AG09319 (cell line): ENCODE measurements at places on chromosomes 11 and 22.
A peak's percentile ranks its signal among the peaks of the same experiment; 100 is the strongest.

- DNase-seq: no peak
These were observed 23.0 kb downstream of the EHF start for GRCh38 chr11:34643846-34644245.

DNA sequence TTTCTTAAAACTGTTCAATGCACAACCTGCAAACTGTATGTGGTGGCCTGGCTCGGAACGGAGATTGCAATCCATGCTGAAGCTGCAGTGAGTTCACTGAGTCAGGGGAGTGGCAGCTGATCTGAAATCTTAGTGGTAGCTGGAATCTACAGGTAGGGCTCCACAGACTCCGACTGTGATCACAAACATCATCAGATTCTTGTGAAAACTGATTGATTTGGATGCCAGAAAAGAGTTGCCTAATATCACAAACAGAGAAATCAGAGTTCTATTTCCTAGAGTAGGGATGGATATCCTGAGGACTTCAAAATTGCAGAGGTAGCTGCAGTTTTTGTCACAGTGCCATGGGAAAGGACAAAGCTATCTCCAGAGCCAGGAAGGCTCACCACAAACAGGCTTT, 57.5 kb upstream of the SC5D start:
- no peak for DNase-seq

GRCh38 chr11:76288166-76288980, 82.1 kb upstream of the WNT11 start:
- DNase-seq: no peak

DNA sequence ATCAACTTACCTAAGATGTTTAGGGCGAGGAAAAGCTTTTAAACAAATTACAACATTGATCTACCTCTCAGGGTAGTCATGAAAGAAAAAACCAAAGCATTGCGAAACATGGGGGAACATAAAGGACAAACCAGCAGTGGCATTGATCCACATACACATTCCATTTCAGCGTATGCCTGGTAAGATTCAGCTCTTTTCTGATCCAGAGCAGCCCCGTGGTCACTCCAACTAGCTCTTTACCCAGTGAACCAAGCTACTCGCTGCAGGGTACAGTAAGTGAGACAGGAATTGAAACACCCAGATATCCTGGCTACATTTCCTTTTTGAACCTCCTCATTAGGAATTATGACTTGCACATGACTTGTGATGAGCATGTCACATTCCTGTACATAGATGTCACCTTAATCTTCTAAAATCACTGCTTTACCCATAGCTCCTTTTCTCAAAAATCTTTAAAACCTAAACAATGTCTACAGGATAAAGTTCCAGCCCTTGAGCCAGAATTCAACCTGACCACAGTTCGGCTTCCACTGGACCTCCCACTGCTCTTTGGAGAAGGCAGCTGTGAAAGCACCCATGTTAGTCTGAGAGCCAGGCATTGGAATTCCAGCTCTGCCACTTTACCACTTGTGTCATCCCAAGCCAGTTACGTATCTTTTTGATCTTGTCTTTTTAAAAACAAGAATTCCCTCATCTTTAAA, 42.9 kb upstream of the AKIP1 start:
- DNase-seq: no peak

DNA sequence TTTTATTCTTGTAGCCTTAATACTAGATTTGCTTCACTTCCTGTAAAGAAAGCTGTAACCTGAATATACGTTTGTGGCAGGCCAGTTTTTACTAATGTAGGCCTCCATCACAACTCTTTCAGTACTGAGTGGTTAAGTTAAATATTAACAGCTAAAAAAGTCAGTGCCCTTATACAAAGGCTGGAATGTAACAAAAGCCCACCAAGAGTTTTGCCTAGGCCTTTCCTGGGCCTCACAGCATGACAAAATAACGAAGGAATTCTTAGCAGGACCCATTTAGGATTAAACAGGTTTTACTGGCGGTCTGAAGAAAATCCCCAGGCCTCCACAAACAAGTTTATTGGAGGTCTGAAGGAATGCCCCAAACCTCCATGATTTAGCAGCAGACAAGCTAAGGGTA, 43.7 kb downstream of the PIWIL3 start:
- no peak for DNase-seq

DNA sequence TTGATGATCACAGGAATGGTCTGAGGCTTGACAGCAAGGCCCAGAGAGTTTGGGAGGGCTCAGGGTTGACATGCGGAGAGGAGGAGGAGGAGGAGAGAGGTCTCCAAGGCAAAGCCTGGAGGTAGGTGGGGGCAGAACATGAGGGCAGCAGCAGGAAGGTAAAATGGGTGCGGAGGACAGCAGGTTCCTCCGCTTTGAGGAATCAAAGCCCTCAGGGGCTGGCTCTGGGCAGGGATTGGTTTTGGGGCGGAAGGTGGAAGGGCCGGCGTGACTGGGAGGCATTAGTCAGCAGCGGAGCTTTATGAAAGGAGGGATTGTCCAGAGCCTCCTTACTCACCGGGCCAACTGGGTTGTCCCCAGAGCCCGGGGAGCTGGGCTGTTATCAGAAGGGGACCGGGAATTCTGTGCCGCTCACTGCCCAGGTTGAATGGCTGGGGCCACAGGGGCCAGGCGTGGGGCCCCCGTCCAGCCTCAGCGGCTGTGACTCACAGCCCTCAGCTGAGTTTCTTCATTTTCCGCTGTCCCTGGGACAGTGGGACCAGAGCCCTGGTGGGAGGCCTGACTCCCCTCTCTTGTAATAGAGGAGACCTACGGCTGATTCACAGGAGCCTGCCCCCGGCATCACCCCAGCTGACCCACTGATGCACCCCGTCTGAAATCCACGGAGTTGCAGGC, 36.2 kb downstream of the LIF start:
- no peak for DNase-seq

DNA sequence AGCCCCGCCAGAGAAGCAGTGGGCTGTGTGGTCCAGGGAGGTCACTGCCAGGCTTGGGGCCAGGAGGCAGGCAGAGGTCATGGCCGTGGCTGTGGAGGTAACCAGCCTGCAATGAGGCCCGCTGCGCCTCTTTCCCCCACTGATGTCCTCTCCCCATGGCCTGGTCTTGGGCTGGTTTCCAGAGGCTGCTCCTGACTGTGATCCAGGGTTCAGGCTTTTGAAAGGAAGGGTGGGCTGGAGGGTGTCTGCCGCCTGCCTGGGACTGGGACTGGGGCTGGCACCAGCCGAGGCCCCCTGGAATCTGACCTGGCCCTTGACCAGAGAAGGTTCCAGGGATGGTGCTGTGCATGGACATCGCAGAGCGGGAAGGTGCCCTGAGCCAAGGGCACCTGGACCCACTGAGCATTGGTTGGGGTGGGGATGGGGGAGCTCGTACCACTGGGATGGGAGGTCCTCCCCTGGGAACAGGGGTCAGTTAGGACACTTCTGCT, 59.6 kb upstream of the THY1 start:
- no peak for DNase-seq

GRCh38 chr22:31295831-31296657, 3.8 kb upstream of the PIK3IP1 start:
- no peak for DNase-seq

DNA sequence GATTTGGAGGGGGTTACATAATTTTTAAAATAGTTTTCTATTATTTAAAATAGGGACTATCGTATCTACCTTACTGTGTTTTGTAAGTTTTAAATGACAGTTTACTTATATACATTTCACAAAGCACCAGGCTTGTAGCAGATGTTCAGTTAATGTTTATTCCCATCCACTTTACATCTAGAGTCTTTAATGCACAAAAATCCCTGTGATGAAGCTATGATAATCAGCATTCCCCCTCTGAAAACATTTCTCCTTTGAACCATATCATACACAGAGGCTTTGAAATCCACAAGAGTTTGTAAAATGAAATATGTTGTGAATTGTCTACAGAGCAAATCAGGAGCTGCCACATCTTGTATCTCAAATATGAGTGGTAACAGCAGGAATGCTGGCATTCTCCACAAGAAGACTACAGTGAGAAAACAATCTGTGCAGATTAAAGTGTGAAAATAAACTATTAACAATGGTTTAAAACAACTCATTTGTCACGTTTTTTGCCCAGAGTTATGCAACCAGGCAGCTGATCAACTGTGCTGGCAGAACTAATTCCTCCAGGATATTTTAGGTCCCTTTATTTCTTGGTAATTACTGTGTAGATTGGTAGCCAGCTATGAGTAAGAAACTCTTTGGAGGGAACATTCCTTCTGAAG, 699.1 kb upstream of the ARHGAP42 start:
- no peak for DNase-seq

DNA sequence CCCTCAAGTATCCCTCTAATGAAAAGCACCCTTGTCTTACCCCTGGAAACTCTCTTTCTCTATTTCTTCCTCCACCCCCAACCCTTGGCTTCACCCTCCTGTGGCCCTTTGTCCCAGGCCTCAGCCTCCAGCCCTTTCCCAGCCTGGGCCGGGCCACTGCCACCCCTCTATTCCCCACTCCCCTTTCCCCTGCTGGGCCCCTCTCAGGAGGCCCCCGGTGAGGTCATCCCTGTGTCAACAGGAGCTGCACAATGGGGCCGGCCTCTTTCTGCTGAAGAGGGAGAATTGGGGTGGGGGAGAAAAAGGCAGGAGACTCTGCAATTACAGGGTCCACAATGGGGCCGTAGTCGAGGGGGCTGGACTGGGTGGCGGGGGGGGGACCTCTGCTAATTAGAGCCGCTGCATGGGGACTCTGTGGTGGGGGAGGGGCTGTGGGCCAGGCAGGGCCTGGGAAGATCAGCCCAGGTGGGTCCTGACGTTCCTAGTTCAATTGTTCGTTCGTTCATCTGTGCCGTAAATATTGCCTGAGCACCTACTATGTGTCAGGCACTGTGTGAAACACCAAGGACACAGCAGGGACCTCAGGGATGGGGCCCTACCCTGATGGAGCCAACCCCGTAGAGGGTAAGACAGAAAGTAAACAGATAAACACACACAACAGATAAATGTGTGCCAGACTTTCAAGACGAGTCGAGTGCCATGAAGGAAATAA, 18.5 kb upstream of the MPPED1 start:
- DNase-seq: no peak

DNA sequence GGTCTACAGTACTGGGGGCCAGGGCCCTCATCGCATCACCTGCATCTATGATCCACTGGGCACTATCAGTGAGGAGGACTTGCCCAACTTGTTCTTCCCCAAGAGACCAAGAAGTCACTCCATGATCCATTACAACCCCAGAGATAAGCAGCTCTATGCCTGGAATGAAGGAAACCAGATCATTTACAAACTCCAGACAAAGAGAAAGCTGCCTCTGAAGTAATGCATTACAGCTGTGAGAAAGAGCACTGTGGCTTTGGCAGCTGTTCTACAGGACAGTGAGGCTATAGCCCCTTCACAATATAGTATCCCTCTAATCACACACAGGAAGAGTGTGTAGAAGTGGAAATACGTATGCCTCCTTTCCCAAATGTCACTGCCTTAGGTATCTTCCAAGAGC, 3.8 kb upstream of the PPFIBP2 start:
- no peak for DNase-seq

DNA sequence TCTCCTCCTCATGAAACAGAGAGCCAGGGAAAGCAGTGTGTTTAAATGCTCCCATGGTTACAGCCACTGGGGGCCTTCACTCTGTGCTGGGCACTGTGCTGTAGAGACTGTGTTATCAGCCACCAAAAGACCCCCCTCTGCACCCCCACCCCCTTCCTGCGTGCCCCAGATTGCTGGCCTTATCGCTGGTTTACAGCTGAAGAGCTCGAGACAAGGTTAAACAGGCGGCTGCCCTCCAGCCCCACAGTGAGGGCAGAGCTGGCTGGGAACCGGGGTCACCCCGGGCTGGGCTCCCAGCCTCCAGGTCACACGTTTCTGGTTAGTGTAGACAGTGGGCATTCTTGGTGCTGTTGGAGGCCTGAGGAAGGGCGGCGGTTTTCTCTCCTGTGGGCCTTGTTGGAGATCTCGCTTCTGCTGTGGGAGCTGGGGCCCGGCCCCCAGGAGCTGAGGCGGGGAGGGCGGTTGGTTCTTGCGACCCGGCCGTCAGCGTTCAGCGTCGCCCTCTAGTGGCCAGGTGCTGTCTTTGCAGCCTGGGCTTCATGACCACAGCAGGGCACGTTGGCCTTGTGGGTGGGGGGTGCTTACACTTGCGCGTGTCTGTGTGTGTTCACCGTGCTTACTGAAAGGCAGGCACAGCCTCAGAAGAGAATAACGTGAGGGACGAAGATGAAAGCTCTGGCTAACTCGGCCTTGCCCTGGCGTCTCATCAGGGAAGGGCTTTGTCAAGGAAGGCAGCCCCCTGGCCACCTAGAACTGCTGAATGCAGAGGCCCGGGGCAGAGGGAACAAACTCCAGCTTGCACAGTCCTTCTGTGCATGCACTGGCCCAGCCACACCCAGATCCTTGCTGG, 40.8 kb downstream of the TBC1D22A start:
- no peak for DNase-seq

- DNase-seq: no peak
These were observed 133.0 kb downstream of the BRD1 start for GRCh38 chr22:49694462-49695260.

DNA sequence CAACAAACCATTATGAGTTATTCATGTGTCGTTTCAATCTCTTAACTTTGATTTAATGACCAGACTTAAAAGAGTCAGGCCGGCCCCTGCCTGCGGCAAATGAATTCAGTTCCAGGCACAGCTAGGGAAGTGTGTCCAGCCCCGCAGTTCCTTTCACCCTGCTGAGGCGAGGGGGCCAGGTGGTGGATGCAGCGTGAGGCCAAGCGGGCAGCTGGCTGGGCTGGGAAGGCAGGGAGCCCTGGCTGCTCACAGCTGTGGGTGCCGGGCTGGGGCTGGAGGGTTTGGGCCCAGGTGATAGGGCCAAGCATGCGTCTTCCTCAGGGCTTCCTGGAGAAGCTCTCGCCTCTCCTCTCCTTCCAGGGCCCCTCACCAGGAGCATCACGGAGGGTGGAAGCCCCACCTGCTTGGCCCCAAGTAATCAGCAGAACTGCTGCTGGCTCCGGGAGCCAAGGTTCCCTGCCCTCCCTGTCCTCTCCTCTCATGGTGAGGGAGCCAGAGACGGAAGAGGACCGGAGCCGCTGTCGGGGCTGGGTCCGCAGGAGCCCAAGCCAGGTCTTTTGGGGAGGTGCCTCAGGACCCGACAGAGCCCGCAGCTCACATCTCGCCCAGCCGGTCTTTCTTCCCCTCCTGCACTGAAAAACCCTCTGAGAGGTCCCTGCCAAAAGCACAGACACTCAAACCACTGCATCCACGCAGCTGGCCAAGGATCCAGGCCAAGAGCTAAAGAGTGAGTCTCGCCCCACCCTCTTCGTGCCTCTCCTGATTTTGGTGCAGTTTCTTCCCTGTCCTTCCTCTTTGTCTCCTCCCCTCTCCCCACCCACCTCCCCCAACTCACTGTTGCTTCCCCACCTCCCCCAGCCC, 97.0 kb downstream of the ST3GAL4 start:
- no peak for DNase-seq

- DNase-seq: peak; percentile 37
These were observed 476.9 kb downstream of the MIAT start for GRCh38 chr22:27134315-27134701.

- no peak for DNase-seq
These were observed 697.2 kb downstream of the ETS1 start for GRCh38 chr11:127890030-127890615.

GRCh38 chr11:130131961-130132850, 27.4 kb upstream of the ST14 start:
- DNase-seq: peak; percentile 35

GRCh38 chr11:33701302-33702230, 940 bp upstream of the C11orf91 start:
- no peak for DNase-seq
